ENCODE measurements at places on chromosomes 11 and 22.

DNA sequence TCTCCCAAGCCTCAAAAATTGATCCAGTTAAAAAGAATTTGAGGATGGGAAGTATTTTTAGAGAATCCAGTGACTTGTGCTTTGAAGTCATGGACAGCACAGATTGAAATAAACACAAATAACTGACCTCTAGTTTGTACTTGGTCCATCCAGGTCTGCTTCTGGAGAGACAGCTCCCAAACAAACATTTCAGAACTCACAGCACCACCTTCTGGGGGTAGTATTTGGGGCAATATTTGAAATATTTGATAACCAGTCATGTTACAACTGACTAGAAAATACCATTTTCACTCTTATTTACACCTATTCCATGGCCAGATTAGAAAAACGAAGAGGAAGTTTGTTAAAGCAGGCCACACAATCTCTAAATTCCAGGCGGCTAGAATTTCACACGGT is 56.2 kb downstream of the CTSC start:
- no peaks in the 10 kb centered on the region for H3K27me3 ChIP-seq
- H3K4me3 ChIP-seq = no peak overlapping the region
- peaks cover 19% of the 10 kb centered on the region for H3K36me3 ChIP-seq

DNA sequence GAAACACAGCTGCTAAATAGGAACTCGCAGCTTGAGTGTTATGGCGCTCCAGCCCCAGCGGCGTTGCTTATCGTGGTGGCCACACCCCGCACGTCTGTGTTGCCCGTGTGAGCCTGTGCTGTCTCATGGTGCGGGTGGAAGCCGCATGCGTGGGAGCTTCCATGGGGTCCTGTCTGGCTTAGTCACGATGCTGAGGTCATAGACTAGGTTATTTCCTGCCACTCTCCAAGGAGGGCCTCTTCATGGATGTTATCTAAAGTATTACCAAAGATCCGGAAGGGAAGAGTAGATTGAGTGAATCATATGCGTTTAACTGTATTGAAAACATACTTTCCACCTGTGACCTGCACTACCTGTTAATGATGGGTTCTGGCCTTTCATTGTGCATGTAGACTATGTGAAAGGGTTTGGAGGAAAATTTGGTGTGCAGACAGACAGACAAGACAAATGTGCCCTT is 21.7 kb downstream of the CTTN start:
- no peaks in the 10 kb centered on the region for H3K36me3 ChIP-seq
- no peak overlapping the region for H3K4me3 ChIP-seq
- no peaks in the 10 kb centered on the region for H3K27me3 ChIP-seq
- H3K4me1 ChIP-seq = no peaks in the 10 kb centered on the region

DNA sequence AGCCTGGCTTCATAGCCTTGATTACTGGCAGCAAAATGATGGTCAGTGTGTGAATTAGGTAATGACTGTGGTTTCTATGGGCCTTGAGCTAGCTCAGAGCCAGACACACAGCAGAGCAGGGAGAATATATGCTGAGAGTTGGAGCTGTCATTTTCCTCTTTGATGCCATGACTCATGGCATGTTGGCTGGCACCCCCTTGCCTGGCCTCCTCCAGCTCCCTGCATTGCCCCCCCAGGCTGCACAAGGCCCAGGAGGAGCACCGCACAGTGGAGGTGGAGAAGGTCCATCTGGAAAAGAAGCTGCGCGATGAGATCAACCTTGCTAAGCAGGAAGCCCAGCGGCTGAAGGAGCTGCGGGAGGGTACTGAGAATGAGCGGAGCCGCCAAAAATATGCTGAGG is 20.3 kb upstream of the RRM1 start:
- no peak overlapping the region for H3K27ac ChIP-seq
- H3K36me3 ChIP-seq = peaks cover 26% of the 10 kb centered on the region
- H3K4me3 ChIP-seq = no peak overlapping the region
- H3K4me1 ChIP-seq = peaks cover 7% of the 10 kb centered on the region
- DNase-seq = no peak

GRCh38 chr22:50171319-50171964 is 911 bp downstream of the PANX2 start:
- peaks cover 4% of the 10 kb centered on the region for H3K27me3 ChIP-seq
- no peak overlapping the region for H3K27ac ChIP-seq
- no peaks in the 10 kb centered on the region for H3K36me3 ChIP-seq
- DNase-seq = no peak

DNA sequence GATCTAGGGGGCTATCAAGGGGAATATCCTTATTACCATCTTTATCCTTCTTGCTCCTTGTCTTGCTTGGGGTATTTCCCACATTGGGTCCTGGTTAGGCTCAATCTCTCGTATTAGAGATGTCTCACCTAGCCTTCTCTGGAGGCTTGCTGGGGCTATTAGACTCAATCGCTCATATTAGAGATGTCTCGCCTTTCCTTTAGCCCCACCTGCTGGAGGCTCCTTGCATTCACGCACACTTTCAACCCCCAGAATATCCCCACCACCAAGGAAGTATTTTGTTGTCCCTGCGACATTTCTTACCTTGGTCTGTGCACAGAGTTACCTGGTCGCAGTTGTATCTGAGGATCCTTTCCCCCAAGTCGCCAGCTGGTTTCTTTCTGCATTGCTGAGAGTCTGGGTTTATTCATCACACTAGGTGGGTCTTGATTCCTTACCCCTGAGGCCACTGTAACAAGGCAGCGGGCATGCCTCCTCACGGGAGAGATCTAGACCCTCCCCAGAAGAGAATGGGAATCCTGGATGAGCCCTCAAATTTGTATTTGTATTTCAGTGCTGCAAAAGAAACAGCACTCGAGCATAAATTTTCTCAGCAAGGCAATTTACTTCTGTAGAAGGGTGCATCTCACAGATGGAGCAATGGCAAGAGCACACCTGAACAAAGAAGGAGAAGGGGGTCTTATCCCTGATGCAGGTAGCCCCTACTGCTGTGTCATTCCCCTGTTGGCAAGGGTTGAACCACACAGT is 15.9 kb upstream of the HYLS1 start:
- H3K4me3 ChIP-seq = no peak overlapping the region
- no peaks in the 10 kb centered on the region for H3K27me3 ChIP-seq
- no peaks in the 10 kb centered on the region for H3K36me3 ChIP-seq
- DNase-seq = peak; percentile 4

DNA sequence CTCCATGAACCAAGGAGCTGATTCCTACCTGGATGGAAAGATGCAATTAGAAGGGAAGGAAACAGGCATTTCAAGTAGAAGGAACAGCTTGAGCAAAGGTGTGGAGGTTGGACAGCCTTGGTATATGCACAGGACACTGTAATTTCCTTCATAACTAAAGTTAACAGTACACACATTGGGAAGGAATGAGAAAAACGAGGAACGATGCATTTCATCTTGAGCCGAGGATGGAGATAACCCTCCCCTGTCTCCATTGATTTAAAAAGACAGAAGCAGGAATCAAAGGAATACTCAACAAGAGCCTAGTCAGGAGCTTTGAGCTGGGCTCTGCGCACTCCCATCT is 2.3 kb upstream of the PRG2 start:
- no peaks in the 10 kb centered on the region for H3K4me1 ChIP-seq
- no peak overlapping the region for H3K27ac ChIP-seq
- no peaks in the 10 kb centered on the region for H3K36me3 ChIP-seq
- DNase-seq = no peak
- H3K4me3 ChIP-seq = no peak overlapping the region
